ENCODE measurements at places on chromosomes 7 and 10.
A peak's percentile ranks its signal among the peaks of the same experiment; 100 is the strongest.

DNA sequence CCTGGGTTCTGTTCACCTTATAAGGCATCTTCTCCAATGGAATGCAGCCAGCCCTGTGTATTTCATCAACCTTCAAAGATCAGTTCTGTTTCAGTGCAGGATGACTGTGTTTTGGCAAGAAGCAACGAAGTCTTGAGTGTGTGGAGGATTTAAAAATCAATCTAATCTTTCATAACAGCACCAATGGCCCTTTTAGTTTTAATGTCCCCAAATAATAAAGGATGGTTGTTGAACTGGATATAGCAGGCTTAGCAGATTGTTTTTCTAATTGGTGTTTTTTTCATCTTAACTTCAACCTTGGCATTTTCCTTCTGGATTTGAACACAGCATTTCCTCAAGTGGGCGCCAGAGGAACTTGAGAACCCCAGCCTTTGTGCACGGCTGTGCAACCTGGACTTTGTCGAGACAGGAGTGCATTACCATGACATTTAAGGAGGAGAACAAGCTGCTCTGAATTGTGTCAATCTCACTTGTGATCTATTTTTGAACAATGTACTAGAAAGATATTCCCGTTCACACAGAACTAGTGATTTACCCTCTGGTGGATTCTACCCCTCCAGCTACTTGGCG lies 313.3 kb upstream of the AKR1E2 start:
- DNase-seq = peak; percentile 3

DNA sequence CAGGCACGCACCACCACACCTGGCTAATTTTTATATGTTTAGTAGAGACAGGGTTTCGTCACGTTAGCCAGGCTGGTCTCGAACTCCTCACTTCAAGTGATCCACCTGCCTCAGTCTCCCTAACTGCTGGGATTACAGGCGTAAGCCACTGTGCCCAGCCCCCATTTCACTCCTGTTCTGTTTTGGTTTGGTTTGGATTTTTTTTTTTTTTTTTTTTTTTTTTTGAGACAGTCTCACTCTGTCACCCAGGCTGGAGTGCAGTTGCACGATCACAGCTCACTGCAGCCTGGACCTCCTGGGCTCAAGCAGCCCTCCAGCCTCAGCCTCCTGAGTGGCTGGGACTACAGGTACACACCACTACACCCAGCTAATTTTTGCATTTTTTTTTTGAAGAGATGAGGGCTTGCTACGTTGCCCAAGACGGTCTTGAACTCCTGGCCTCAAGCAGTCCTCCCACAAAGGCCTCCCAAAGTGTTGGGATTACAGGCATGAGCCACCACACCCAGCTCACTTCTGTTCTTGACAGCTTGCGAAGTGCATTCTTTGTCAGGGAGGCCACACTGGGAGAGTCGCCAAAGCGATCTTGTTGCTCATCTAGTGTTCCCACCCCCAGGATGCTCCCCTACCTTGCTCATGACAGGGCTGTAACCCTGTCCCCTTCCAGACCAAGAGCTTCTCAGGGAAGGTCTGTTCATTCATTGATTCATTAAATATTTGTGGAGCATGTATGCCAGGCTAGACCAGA lies 229.1 kb downstream of the CUX1 start:
- no peak for DNase-seq

DNA sequence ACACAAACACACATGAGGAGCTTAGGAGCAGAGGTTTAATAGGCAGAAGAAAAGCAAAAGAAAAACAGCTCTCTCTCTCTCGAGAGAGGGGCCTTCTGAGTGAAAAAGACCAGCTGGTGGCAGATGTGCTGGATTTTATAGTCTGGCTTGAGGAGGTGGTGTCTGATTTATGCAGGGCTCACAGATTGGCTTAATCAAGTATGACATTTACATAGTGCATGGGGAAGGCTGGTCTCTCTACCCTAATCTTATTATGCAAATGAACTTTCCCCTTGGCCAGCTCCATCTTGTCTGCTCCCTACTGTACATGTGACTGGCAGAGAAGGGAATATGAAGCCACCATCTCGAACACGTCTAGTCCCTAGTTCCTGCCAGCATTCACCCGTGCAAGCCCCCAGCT lies 219.5 kb upstream of the ZNF804B start:
- DNase-seq = no peak

DNA sequence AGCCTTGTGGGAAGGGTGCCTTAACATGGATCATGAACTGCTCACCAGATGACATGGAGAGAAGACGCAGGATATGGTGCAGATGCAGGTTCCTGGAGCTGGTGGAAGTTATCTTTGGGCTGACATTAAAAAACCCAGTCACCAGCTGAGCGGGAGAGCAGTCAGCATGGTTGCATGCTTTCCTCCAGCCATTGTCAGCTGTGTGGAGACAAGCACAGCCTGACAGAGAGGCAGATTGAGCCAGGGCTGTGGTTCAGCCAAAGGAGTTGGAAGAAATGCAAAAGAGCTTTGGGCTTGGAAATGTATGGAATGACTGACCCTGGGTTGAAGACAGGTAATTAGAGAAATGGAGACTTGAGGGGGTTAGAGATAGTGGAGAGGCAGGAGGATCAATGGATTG lies 79.7 kb downstream of the CPVL start:
- no peak for DNase-seq

DNA sequence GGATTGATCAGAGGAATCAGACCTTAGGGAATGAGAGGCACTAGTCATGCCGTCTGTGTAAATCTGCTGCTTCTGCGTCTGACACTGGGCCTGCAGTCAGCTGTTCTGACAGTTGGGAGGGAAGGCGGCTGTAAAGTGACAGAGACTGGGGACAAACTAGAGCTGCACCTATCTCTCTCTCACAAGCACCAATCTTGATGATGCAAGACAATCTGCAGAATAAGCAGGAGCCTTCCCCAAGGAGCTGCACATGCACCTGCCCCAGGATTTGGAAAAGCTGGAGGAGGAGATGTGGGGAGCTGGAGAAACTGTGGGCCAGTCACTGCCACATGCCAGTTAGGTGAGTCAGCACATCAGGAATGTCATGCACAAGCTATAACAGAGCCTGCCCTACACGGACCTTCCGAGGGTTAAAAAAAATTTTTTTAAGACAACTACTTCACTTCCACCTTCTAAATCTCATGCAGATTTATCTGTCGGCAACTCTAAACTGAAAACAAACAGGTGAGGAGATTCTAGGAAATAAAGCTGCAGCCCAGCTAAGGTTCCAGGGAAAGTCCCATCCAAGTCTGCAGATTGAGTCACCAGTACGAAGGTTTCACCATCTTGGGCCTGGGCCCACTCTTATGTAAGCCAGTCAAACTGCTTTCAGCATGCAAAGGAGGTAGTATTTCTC lies 39.2 kb downstream of the ENO4 start:
- DNase-seq = no peak

DNA sequence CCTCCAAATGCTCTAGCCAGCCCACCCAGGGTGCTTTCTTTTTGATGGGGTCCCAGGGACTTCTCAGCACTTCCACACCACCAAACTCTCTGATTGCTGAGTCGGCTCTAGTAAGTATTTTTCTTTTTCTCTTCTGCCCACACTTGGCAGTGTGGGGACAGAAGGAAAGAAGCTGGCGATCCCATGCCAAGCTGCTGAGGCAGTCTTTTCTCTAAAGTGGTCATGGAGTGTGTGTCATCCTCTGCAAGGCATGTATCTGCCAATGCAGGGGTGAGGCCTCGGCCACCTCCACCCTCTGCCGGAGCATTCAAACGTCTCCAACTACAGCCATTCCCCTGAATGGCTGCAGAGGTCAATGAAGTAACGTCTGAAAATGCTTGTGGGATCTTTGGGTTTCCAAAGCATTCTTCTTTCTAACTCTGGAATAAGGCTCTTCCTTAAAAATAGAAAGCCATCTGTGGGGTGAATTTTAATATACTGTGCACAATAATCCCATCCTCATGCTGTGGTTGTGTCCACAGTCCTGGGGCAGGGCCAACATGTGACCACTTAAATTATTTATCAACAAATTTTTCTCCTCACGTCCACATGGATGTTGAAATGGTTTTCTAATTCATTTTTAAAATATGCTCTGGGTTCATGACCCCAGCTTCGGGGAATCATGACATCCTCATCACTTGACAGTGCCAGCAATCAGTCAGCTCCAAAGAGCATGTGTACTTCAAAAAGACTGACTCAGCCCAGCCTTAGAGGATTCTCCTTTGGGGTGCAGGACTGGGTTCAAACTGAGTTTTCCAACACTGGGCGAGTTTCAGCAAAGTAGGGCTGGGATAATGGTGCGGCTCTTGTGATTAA lies 171.3 kb upstream of the ITGB1 start:
- DNase-seq = no peak

Data from SHP77 (cell line).